ENCODE measurements at places on chromosomes 11 and 22.

- DNase-seq: no peak
These were observed 728 bp upstream of the POGLUT3 start for GRCh38 chr11:108498816-108499408.

GRCh38 chr11:66464916-66465315, 1.8 kb upstream of the PELI3 start:
- DNase-seq: no peak

DNA sequence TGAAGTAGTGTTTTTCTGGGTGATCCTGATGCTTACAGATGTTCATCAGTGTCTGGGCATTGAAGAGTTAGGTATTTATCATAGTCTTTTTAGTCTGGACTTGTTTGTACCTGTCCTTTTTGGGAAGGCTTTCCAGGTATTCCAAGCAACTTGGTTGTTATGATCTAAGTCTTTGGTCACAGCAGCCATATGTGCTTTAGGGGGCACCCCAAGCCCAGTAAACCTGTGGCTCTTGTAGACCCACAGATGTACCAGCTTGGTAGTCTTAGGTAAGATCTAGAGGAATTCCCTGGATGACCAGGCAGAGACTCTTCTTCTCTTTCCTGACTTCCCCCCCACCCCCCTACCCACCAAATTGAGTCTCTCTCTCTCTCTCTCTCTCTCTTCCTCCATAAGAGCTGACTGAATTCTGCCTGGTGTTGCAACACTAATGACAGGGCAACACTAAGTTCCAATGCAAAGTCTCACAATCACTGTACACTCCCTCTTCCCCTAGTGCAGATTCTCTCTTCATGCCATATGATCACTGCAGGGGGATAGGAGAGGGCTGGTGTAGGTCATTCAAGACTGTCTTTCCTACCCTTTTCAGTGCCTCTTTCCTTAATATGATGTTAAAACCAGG, 24.5 kb upstream of the MMP8 start:
- DNase-seq: no peak

GRCh38 chr11:115941481-115941993, 437.3 kb upstream of the CADM1 start:
- DNase-seq: no peak
